ENCODE measurements at places on chromosomes 6 and 20. TPM values are rescaled to one million over a fixed set of nuclear protein-coding genes. Genes with fewer than 3 reads are reported as not detected.
A peak's percentile ranks its signal among the peaks of the same experiment; 100 is the strongest.

DNA sequence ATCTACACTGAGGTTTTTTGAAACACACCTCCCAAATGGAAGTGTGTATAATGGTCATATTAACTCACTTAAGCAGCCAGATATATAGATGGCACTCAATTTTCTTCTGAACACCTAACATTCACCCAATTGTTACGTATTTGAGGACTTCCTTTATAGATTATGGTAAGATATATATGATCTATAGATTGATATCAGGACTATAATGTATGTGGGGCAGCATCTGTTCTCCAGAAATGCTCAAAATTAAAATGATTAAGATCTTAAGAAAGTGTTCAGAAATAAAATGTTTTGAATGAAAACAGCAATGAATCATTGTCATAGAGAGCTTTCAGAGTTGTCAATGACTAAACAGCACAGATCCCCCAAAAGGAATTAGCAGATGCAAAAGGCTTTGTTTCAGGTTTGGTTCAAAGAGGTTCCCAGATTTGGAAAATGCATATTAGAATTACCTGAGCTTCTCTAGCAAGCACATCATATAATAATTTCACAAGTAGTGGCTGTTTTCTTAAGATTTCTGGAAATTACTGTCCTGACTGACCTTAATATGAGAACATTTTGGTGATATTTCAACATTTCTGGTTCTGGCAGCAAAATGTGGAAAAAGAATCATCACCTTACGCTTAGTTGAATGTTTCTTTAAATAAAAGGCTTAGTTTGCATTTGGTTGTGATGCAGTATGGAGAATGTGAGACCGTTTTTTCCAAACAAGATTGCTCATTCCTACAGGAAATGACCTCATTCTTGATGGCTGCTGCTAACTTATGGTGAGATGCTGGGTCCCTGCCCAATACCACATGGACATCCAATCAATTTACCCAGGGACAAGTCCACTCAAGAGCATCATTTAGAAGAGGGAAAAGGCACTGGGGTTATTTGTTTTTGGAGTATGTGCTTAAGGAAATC is 31.5 kb downstream of the TRAF3IP2 start:
- H3K4me3 ChIP-seq, result no peak overlapping the region
- peaks cover 14% of the 10 kb centered on the region for H3K4me1 ChIP-seq
- H3K27ac ChIP-seq, result no peak overlapping the region
- no peak for DNase-seq
- no peaks in the 10 kb centered on the region for H3K27me3 ChIP-seq
- peaks cover 6% of the 10 kb centered on the region for H3K36me3 ChIP-seq

- no peaks in the 10 kb centered on the region for H3K27me3 ChIP-seq
- no peak overlapping the region for H3K27ac ChIP-seq
- DNase-seq, result no peak
Observed at GRCh38 chr6:69097948-69098347, 462.9 kb downstream of the ADGRB3 start.

- no peaks in the 10 kb centered on the region for H3K27me3 ChIP-seq
- H3K4me3 ChIP-seq, result no peak overlapping the region
- H3K36me3 ChIP-seq, result peaks cover 30% of the 10 kb centered on the region
- peak overlapping the region; percentile 13 for H3K27ac ChIP-seq
- DNase-seq, result no peak
- H3K4me1 ChIP-seq, result peaks cover 24% of the 10 kb centered on the region
Observed at GRCh38 chr6:127289934-127290333, 23.3 kb downstream of the RNF146 start.

- DNase-seq, result no peak
- no peaks in the 10 kb centered on the region for H3K27me3 ChIP-seq
- peaks cover 13% of the 10 kb centered on the region for H3K4me1 ChIP-seq
- no peaks in the 10 kb centered on the region for H3K36me3 ChIP-seq
Observed at GRCh38 chr6:31765910-31766794, 3.7 kb downstream of the SAPCD1 start.

- H3K36me3 ChIP-seq, result no peaks in the 10 kb centered on the region
- DNase-seq, result no peak
- no peaks in the 10 kb centered on the region for H3K27me3 ChIP-seq
- H3K4me1 ChIP-seq, result peaks cover 52% of the 10 kb centered on the region
Observed at GRCh38 chr6:2809015-2809414, 32.6 kb downstream of the SERPINB1 start.

- no peak overlapping the region for H3K4me3 ChIP-seq
- H3K4me1 ChIP-seq, result no peaks in the 10 kb centered on the region
- no peaks in the 10 kb centered on the region for H3K27me3 ChIP-seq
- no peak for DNase-seq
- H3K36me3 ChIP-seq, result peaks cover 7% of the 10 kb centered on the region
- H3K27ac ChIP-seq, result no peak overlapping the region
Observed at GRCh38 chr6:131173680-131174079, 38.4 kb downstream of the AKAP7 start.

DNA sequence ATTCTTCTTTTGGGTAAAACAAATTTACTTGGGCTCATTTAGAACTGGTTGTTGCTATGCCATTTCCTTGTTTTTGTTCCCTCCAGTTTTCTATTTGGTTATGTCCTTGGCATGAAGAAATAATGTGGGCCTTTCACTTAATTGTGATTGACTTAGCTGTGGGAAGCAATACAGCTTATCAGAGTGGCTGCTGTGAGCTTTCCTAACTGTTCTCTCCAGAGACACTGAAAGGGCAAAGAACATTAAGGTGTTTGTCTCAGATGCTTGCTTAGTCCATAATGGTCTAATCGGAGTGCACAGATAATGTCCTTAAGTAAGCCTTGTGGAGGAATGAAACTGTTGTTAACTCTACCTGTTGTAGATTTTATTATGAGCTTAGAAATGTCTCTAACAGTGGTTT is 56.6 kb downstream of the SH3BGRL2 start:
- H3K36me3 ChIP-seq, result no peaks in the 10 kb centered on the region
- H3K27ac ChIP-seq, result no peak overlapping the region
- H3K4me1 ChIP-seq, result no peaks in the 10 kb centered on the region
- DNase-seq, result no peak
- H3K4me3 ChIP-seq, result no peak overlapping the region

DNA sequence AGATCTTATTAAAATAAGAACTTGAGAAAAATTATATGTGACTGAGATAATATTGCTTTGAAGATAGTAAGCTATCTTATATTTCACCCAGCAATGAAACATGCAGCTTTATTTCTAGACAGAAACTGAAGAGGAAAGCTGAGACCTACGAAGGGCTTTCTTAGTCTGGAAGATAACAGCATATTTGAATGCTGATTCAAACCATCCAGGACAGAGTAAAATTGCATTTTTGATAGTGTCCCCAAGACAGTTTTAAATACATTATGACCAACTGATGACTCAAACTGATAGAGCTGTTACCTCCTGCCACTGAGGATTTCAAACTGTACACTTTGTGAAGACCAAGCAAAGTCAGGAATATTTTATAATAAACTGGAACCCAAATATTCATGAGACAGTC is 409.6 kb downstream of the GRIK2 start:
- no peak overlapping the region for H3K4me3 ChIP-seq
- DNase-seq, result no peak
- H3K4me1 ChIP-seq, result no peaks in the 10 kb centered on the region
- no peaks in the 10 kb centered on the region for H3K27me3 ChIP-seq

DNA sequence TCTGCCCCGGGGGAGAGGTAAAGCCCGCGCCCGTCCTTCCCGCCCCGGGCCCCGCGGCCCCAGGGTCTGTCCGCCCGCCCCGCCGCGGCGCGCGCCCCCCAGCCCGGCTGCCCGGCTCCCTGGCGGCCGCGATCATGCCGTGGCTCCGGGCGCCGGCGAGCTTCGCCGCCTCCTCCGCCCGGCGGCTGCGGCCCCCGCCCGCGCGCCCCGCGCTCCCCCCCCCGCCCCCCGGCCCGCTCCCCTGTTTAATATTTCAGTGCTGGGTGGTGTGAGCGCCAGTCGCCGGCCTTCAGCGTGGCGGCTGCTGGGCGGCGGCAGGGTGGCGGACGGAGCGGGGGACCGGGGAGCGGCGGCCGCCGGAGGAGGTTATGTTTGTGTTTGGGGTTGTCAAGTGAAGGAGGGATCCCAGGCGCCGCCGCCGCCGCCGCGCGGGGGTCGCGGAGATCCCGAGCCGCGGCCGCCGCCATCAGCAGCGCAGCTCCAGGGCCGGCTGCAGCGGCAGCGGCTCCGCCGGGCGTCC is at the start of gene HIVEP1:
HIVEP1 (plus strand) TSS at position 275 of the 520 bp plus-strand sequence. CDS start 3,317 bp downstream, outside the sequence.
- H3K27ac ChIP-seq, result peak within 1 kb of the TSS; percentile 94
- peaks cover 39% of the 10 kb centered on the region for H3K4me1 ChIP-seq
- DNase-seq, result no peak
- H3K36me3 ChIP-seq, result peaks cover 16% of the 10 kb centered on the region
- H3K27me3 ChIP-seq, result no peaks in the 10 kb centered on the region
- peak within 1 kb of the TSS; percentile 98 for H3K4me3 ChIP-seq

DNA sequence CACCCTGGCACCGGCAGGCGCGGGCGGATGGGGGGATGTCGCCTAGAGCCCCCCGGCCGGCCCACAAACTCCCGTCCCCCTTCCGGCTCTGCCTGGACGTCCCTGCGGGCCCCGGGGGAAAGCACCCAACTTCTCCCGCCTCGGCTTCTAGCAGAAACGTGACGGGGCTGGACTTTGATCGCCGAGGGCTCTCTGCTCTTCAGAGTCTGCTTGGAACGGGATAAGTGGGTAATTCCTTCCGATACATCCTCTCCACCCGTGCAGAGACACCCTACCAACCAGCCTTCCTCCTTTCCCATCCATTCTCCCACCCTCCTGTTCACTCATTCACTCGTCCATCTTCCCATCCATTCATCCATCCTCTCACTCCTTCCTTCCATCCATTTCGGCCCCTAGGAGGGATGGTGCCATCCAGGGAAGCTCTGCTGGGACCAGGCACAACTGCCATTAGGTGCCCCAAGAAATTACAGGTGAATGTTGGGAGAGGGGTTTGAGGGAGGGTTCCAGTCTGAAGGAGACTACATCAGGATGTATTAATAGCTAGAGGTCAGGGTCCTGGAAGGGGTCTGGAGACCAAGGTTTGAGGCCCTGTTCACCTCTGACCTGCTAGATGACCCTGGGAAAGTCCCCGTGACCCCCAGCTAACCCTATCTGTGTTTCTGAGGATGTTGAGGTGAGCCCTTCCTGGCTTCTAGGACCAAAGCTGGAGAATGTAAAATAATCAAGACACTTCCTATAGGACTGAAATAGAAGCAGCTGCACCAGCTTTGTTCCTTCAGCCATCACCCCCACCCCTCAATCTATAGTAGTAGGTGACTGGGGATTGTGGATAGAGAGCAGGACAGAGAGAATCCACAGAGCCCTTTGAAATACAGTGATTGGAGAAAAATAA is 538 bp downstream of the TTLL9 start:
- no peaks in the 10 kb centered on the region for H3K36me3 ChIP-seq
- DNase-seq, result no peak
- peaks cover 56% of the 10 kb centered on the region for H3K27me3 ChIP-seq
- H3K4me3 ChIP-seq, result peak overlapping the region; percentile 82
- H3K4me1 ChIP-seq, result peaks cover 11% of the 10 kb centered on the region
- H3K27ac ChIP-seq, result no peak overlapping the region

- DNase-seq, result no peak
- no peak overlapping the region for H3K27ac ChIP-seq
- no peak overlapping the region for H3K4me3 ChIP-seq
Observed at GRCh38 chr6:78824045-78824444, 43.3 kb upstream of the IRAK1BP1 start.

- DNase-seq, result no peak
- H3K4me3 ChIP-seq, result peak overlapping the region; percentile 99
- no peaks in the 10 kb centered on the region for H3K27me3 ChIP-seq
- peak overlapping the region; percentile 69 for H3K27ac ChIP-seq
- H3K4me1 ChIP-seq, result peaks cover 42% of the 10 kb centered on the region
- H3K36me3 ChIP-seq, result no peaks in the 10 kb centered on the region
Observed at GRCh38 chr6:129710450-129711270, 683 bp upstream of the ARHGAP18 start.

GRCh38 chr6:90440586-90441283 is 144.1 kb upstream of the BACH2 start:
- peaks cover 3% of the 10 kb centered on the region for H3K27me3 ChIP-seq
- H3K4me1 ChIP-seq, result peaks cover 13% of the 10 kb centered on the region
- H3K36me3 ChIP-seq, result no peaks in the 10 kb centered on the region
- DNase-seq, result no peak

- H3K4me3 ChIP-seq, result peak overlapping the region; percentile 61
- peak overlapping the region; percentile 78 for H3K27ac ChIP-seq
- H3K27me3 ChIP-seq, result no peaks in the 10 kb centered on the region
- H3K4me1 ChIP-seq, result peaks cover 50% of the 10 kb centered on the region
- no peak for DNase-seq
- peaks cover 33% of the 10 kb centered on the region for H3K36me3 ChIP-seq
Observed at GRCh38 chr6:158660333-158660754, 10.5 kb downstream of the SYTL3 start.

DNA sequence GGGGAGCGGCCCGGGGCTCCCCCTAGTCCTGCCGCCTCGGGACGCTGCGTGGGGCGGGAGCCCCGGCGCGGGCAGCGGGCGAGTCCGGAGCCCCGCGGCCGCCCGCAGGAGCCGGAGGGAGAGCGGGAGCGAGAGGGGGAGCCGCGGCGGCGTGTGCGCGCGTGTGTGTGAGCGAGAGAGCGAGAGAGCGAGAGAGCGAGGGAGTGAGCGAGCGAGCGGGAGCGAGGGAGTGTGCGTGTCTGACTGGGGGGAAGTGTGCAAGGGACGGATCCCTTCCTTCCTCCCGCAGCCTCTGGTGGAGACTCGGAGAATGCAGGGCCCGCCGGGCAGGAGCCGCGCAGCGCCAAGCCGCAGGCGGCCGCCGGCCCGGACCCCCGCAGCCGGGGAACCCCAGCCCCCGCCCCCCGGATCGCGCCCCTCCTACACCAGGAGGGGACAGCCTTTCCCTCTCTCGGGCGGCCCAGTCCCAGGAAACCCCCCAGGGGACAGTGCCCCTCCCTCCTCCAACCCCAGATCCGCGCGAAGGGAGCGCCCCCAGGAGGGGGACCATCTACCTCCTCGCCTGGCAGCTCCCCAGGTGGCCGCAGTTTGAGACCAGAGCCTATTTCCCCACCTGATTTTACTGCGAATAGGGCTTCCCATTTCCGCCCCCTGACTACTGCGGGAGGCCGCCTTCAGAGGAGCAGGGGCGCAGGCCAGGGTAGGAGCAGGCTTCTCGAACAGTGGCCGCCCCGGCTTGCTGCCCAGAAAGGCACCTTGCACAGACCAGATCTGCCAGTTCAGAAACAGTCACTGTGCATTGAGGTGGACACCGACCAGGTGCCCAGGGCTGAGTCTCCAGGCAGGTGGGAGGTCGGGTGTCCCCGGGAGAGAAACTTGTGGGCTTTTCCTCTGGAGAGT is at the start of gene CDH22:
CDH22 (minus strand) TSS at position 241 of the 900 bp plus-strand sequence. CDS start 57,204 bp downstream, outside the sequence.
- H3K4me3 ChIP-seq, result peak within 1 kb of the TSS; percentile 67
- peaks cover 10% of the 10 kb centered on the region for H3K4me1 ChIP-seq
- DNase-seq, result no peak

GRCh38 chr6:34284563-34285447 is 36.0 kb upstream of the SMIM29 start:
- H3K4me3 ChIP-seq, result no peak overlapping the region
- H3K36me3 ChIP-seq, result no peaks in the 10 kb centered on the region
- no peaks in the 10 kb centered on the region for H3K27me3 ChIP-seq

GRCh38 chr6:74690365-74690764 is 515.5 kb downstream of the COL12A1 start:
- H3K4me1 ChIP-seq, result no peaks in the 10 kb centered on the region
- H3K27me3 ChIP-seq, result no peaks in the 10 kb centered on the region
- H3K27ac ChIP-seq, result no peak overlapping the region
- DNase-seq, result no peak
- H3K4me3 ChIP-seq, result no peak overlapping the region

GRCh38 chr6:121516331-121516730 is 80.9 kb downstream of the GJA1 start:
- no peak for DNase-seq
- no peaks in the 10 kb centered on the region for H3K36me3 ChIP-seq
- no peak overlapping the region for H3K27ac ChIP-seq
- H3K4me3 ChIP-seq, result no peak overlapping the region

- H3K4me3 ChIP-seq, result no peak overlapping the region
- no peak overlapping the region for H3K27ac ChIP-seq
- H3K36me3 ChIP-seq, result no peaks in the 10 kb centered on the region
- DNase-seq, result no peak
- no peaks in the 10 kb centered on the region for H3K4me1 ChIP-seq
Observed at GRCh38 chr6:13117570-13117969, 210.8 kb downstream of the TBC1D7 start.

LBP gene
- not detected for total RNA-seq
